ENCODE measurements at places on chromosomes 2 and 18.
A peak's percentile ranks its signal among the peaks of the same experiment; 100 is the strongest.

- no peak for DNase-seq
Measured at GRCh38 chr2:170503971-170504809, 210.9 kb upstream of the SP5 start.

- DNase-seq: no peak
Measured at GRCh38 chr2:65027616-65028244, 28.5 kb upstream of the CEP68 start.

DNA sequence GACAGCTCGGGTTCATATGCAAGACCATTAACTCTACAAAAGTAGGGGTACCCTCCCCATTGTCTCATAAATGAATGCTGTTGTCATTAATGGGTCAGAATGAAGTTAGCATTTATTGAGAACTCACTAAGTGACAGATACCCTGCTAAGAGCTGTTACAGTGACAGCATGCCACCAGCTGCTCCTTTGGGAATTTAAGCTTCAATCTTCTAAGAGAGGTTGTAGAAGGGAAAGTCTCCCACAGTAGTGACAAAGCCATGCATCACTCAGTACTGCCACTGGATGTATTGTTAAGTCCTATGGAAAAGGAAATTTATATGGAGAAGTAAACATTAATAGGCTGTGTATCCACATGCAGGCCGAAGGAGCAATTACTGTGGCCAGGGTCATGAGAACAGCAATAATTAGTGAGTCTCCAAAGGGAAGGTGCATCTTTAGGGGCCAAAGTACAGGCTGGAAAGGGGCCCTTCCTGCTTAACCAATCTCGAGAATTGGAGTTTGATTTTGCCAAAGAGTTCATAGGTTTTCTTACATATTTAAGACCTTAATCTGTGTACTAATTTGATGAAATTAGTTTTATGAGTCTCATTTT, 64.5 kb upstream of the FAM124B start:
- DNase-seq: no peak

- no peak for DNase-seq
Measured at GRCh38 chr2:180184506-180184905, 177.4 kb upstream of the CWC22 start.

- no peak for DNase-seq
Measured at GRCh38 chr2:16138811-16139662, 198.7 kb downstream of the MYCN start.

- no peak for DNase-seq
Measured at GRCh38 chr2:51619961-51620360, 588.0 kb upstream of the NRXN1 start.

- DNase-seq: no peak
Measured at GRCh38 chr2:20353241-20353992, 2.8 kb upstream of the PUM2 start.

DNA sequence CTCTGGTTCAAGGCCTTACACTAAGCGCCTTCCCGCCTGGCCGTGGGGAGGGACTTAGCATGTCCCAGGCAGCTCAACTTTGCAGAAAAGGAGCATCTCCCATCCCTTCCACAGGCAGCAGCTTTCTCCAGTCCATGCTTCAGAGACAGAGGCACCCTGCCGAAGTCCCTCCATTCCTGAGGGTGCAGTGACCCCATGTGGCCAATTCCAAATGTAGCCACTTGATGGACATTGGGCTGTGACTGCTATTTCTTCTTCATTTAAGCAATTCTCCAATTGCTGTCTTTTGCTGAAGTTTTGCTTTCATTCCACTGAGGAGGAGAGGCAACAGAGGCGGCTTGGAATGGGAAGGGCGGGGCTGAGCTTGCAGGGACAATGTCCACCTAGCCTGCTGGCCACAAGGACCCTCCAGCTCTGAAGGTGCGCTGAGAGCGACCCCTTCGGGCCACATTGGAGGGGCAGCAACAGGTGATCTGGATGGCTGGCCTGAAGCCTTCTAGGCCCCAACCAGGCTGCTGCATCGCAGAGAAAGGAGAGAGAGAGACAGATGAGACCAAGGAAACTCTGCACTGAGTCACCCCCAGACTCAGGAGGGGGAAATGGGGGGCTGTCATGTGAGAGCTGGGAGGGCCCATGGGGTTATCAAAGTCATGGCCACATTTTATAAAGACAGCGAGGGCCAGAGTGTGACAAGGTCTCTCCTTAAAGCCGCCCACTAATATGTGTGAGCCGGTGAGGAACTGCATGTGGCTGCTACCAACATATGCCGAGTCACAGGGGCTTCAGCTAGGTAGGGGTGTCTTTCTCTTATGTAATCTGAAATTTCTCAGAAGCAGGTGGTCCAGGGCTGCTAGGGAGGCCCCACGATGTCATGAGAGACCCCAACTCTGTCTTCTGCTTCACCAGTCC, 61.3 kb downstream of the LONRF2 start:
- peak; percentile 87 for DNase-seq

- DNase-seq: no peak
Measured at GRCh38 chr2:58920001-58920400, 678.9 kb upstream of the FANCL start.

DNA sequence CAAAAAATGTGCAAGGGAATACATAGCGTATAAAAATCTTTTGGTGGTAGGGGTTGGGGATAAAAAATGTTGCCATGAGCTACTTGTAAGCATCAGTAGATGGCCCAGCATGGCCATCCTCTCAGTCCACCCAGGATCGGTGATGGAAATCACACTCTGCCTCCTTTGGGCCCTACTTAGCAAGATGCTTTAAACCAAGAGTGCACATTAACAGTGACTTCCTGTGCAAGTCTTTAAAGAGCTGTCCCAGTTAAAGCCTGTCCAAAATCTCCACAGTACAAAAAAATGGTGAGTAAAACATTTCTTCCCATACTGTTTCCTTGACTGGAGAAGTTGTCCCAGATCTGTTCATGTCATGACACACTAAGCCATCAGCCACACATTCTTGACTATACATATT, 18.0 kb downstream of the ANKRD44 start:
- no peak for DNase-seq

GRCh38 chr18:6021306-6022073, 126.2 kb upstream of the TMEM200C start:
- DNase-seq: no peak

- no peak for DNase-seq
Measured at GRCh38 chr2:169012812-169013627, 18.1 kb downstream of the ABCB11 start.

DNA sequence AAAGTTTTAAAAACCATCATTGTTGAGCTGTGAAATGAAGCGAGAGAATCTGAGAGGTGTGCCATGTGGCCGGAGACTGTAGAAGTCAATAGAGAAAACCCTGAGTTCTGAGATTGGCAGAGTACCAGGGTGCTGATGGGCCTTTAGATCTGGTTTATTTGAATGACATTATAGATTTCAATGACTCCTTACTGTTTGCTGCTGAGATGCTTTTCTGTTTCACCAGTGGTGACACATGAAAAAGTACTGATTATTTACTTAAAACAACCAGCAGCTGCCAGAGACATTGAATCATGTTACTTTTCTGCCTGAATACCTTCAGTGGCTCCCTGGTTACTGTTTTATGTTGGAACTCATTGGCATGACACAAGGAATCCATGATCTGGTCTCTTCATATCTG, 602.7 kb upstream of the ZNF804A start:
- DNase-seq: no peak

DNA sequence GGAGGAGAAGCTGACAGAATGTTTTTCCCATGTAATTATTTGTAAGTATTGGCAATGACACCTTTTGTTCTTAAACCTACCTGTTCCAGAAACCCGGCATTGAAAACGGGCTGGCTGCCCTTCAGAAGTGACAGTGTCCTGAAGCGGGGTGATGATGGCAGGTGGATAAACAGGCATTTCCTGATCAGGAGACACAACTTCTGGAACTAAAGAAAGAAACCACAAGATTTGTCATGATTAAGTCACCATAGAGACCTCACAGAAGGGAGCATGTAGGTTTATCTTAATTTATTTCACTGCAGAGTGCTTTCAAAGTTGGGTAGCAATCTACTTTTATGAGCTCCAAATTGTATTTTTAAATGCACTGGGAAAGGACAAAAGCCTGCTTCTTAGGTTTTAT, 43.1 kb downstream of the TTN start:
- no peak for DNase-seq

DNA sequence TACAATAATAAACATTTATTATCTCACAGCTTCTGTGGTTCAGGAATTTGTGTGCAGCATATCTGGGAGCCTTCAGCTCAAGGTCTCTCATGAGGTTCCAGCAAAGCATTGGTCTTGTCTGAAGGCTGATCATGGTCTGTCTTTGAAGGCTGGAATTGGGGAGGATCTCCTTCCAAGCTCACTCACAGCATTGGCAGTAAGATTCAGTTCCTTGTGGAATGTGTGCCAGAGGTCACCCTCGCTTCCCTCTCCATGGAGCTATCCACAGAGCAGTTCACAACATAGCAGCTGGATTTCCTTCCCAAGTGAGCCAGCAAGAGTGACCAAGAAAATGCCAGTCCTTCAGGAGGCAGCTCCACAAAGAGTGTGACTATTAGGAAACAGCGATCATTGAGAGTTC, 202.2 kb upstream of the ST6GAL2 start:
- no peak for DNase-seq

- peak; percentile 56 for DNase-seq
Measured at GRCh38 chr2:229714080-229714735, at the start of gene DNER. Gene DNER (minus strand): TSS chr2:229714555. CDS start chr2:229714423, 132 bp downstream.

GRCh38 chr2:86744152-86744551, 24.1 kb downstream of the RMND5A start:
- no peak for DNase-seq

DNA sequence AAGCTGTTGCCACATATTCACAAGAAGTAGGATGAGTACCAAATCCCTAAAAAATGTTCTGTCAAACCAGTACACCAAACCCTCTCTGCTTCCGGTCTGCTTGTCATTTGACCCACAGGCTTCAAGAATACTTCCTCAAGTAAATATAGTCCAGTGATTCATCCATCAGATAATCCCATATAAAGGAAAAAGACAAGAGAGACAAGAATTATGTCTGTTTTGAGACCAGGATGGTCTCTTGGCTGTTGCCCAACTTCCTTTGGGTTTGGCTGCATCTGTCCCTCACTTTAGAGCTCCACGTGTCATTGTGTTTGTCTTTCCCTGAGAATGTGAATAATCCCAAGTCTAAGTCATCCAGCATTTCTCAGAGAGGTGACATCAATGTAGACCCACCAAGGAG, 91.5 kb upstream of the NRP2 start:
- no peak for DNase-seq

GRCh38 chr2:176390276-176391147, 121.3 kb downstream of the MTX2 start:
- no peak for DNase-seq

- no peak for DNase-seq
Measured at GRCh38 chr2:201797175-201797840, 9.0 kb upstream of the CDK15 start.

DNA sequence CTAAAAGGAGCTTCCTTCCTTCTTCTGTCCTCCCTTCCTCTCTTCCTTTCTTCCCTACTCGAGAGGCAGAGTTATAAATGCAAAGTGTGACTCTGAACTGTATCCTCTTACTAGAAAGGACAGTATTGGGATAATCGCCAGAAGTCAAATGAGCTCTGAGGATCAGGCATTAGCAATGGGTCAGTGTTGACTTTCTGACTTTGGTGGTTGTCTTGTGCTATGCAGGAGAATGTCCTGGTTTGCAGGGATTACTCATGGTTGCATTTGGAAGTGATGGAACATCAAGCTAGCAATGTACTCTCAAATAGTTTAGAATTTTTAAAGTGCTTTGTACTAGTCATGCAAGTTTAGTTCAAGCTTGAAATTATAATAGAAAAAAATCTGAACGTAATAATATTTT, 115.6 kb downstream of the TXNL1 start:
- DNase-seq: no peak

DNA sequence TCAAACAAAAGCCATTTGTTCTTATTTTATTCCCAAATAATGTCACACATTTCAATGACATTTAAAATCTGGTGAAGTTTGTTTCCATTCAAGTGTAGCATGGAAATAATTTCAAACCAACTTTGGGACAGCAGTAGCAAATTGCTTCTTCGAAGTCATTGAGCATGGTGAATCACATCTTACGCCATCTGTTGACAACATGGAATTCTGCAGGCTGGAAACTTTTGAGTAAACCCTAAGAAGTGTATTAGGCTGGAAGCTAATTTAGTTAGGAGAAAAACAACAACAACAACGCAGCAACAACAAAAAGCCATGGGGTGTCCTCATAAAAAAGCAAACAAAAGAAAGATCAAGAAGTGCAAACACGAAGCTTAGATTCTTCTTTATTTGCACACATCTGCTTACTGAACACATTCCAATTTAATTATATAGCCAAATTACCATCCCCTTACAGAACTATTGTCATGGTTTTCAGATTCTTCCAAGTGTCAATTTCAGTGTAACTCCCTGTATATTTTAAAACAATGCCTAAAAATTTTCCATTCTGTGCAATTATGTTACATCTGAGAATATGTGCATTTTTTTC, 659.0 kb upstream of the CDH7 start:
- DNase-seq: peak; percentile 39

GRCh38 chr2:85158559-85159273, 25.5 kb downstream of the TCF7L1 start:
- DNase-seq: no peak

GRCh38 chr2:144516411-144516980, 3.4 kb downstream of the ZEB2 start:
- no peak for DNase-seq

DNA sequence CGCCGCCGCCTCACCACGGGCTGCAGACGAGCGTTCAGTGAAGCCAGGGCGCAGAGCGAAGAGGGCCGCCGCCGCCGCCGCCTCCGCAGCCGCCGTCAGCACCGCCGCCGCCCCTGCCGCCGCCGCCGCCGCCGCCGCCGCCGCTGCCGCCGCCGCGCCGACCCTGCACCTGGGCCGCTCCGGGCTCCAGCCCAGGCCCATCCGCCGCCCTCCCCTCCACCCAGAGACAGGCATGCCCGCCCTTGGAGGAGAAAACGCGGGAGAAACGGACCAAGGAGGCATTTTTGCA, 3.0 kb downstream of the POU3F3 start:
- DNase-seq: no peak

GRCh38 chr2:160157861-160158829, 41.9 kb downstream of the ITGB6 start:
- DNase-seq: no peak

- no peak for DNase-seq
Measured at GRCh38 chr2:63124218-63124617, 73.6 kb downstream of the OTX1 start.

All from right forelimb (tissue), 1 donor.